Activated CD8-positive, alpha-beta memory T cell treated with anti-CD3 and anti-CD28 coated beads, Interleukin-2, amount 10 ng/mL, durations not matched to agents 7 days and 5 days (primary cell): ENCODE measurements at places on chromosomes 2 and 18. TPM values are rescaled to one million over a fixed set of nuclear protein-coding genes. Genes with fewer than 3 reads are reported as not detected.

The NPPC gene
- not detected for total RNA-seq

The METAP1D gene
- 3.9 TPM for total RNA-seq

The DNAH6 gene
- total RNA-seq = 0.85 TPM

The GCKR gene
- not detected for total RNA-seq

The TCF7L1 gene
- total RNA-seq = not detected

The RAB27B gene
- 0.66 TPM for total RNA-seq

The NAT8 gene
- not detected for total RNA-seq

The HOXD3 gene
- not detected for total RNA-seq

The TDRD15 gene
- not detected for total RNA-seq

The IL36B gene
- total RNA-seq = not detected

The TUBA3D gene
- not detected for total RNA-seq

The ZAP70 gene
- 286 TPM for total RNA-seq

The AGXT gene
- total RNA-seq = not detected
